ENCODE measurements at places on chromosomes 12 and 14. TPM values are rescaled to one million over a fixed set of nuclear protein-coding genes. Genes with fewer than 3 reads are reported as not detected.

The RPS6KA5 gene
- 3.1 TPM for total RNA-seq

The CDKN3 gene
- 8.2 TPM for total RNA-seq

- DNase-seq = no peak
- no peak overlapping the region for H3K4me3 ChIP-seq
- H3K27ac ChIP-seq = no peak overlapping the region
These were observed 337.9 kb downstream of the AACS start for GRCh38 chr12:125402874-125403789.

- DNase-seq = no peak
- no peaks in the 10 kb centered on the region for H3K27me3 ChIP-seq
- H3K4me1 ChIP-seq = peaks cover 12% of the 10 kb centered on the region
- no peak overlapping the region for H3K4me3 ChIP-seq
- no peak overlapping the region for H3K27ac ChIP-seq
These were observed 22.8 kb downstream of the APOBEC1 start for GRCh38 chr12:7642876-7643309.

DNA sequence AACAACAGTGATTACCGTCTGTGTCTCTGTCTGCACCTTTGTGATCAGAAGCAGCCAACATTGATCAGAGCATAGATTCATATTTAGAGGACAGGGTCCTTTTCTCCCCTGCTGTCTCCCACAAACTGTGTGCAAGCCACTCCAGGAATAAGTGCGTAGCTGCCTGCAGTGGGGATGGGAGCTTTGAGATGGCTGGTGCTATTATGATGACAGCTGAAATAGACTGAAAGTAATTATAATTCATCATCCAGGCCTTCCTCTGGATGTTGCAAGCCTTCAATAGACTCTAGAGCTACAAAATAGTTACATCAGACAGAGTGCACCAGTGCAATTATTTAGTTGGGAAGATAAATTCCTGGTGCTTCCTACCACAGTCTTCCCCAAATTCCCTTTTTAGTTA lies 68.1 kb downstream of the BORCS5 start:
- H3K4me3 ChIP-seq = no peak overlapping the region
- H3K36me3 ChIP-seq = no peaks in the 10 kb centered on the region

DNA sequence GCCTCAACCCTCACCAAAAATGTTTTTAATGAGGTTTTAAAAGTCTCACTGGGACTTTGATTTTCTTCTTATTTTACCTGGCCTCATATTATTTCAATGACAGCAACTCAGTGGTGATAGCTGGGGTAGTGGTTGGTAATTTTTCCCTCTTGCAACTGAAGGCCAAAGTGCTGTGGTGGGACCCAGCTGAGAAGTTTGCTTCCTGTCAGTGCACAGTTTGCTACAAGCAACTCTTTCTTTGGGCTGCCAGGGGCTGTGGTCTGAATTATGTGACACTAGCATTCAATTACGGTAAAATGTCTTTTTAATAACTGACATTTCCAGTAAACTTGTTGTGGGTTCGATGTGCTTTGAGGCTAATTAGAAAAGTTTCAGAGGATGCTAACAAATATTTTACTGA lies 65.3 kb downstream of the IFNG start:
- DNase-seq = no peak
- no peak overlapping the region for H3K27ac ChIP-seq
- no peaks in the 10 kb centered on the region for H3K4me1 ChIP-seq
- no peaks in the 10 kb centered on the region for H3K27me3 ChIP-seq
- no peaks in the 10 kb centered on the region for H3K36me3 ChIP-seq
- no peak overlapping the region for H3K4me3 ChIP-seq

- no peaks in the 10 kb centered on the region for H3K27me3 ChIP-seq
- H3K4me1 ChIP-seq = peaks cover 8% of the 10 kb centered on the region
These were observed 11.1 kb upstream of the SIVA1 start for GRCh38 chr14:104741803-104742251.

DNA sequence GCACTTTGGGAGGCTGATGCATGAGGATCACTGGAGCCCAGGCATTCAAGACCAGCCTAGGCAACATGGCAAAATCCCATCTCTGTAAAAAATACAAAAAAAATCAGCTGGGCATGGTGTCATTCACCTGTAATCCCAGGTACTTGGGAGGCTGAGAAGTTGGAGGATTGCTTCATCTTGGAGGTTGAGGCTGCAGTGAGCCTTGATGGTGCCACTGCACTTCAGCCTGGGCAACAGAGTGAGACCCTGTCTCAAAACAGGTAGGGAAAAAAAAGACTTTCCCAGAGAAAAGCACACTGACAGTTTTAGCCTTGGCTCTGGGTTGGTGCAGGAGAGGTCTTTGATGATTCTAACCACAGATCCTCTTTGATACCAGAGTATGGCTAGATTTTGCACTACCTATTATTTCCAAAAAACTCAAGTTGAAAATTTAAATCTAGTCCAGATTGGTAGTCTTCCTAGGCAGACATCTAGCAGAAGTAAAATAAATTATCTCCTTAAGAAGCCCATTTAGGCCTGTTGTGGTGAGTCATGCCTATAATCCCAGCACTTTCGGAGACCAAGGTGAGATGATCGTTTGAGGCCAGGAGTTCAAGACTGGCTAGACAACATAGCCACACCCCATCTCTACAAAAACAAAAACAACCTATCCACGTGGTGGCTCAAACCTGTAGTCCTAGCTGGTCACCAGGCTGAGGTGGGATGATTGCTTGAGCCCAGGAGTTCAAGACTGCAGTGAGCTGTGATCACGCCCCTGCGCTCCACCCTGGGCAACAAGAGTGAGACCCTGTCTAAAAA lies 18.6 kb downstream of the LARP4 start:
- DNase-seq = no peak
- H3K27ac ChIP-seq = no peak overlapping the region
- no peaks in the 10 kb centered on the region for H3K4me1 ChIP-seq
- no peak overlapping the region for H3K4me3 ChIP-seq

- H3K27ac ChIP-seq = no peak overlapping the region
- H3K27me3 ChIP-seq = peaks cover 4% of the 10 kb centered on the region
- no peaks in the 10 kb centered on the region for H3K36me3 ChIP-seq
These were observed 1.3 kb upstream of the KRT72 start for GRCh38 chr12:52602552-52602951.

DNA sequence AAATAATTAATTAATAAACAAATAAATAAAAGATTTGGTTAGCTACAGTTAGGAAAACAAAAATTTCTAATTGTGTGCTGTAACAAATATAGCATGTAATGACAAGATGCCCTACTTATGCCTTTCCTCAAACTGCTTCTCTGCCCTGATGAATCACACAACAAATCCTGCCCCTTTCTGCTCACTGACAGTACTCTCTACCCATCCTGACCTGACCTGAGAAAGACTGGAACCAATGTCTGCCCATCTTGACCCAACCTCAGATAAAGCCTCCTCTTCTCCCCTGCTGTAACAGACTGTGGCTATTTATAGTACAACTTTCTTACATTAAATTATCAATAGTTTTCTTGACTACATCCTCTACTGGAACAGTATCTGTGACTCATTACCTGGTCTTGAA lies 43.7 kb downstream of the PPP1R13B start:
- H3K36me3 ChIP-seq = no peaks in the 10 kb centered on the region
- peaks cover 18% of the 10 kb centered on the region for H3K4me1 ChIP-seq
- no peak overlapping the region for H3K4me3 ChIP-seq
- H3K27ac ChIP-seq = peak overlapping the region; percentile 6

The KRT72 gene
- not detected for total RNA-seq

- DNase-seq = no peak
- H3K27me3 ChIP-seq = no peaks in the 10 kb centered on the region
- no peak overlapping the region for H3K27ac ChIP-seq
- no peak overlapping the region for H3K4me3 ChIP-seq
These were observed 53.6 kb downstream of the C12orf42 start for GRCh38 chr12:103442182-103442555.

Data from esophagus squamous epithelium (tissue), 5 donors.